ENCODE measurements at places on chromosomes 13 and 19. TPM values are rescaled to one million over a fixed set of nuclear protein-coding genes. Genes with fewer than 3 reads are reported as not detected.

GRCh38 chr19:40619333-40620160 is 18.4 kb downstream of the LTBP4 start:
- H3K27me3 ChIP-seq: peaks cover 13% of the 10 kb centered on the region
- DNase-seq: no peak
- H3K36me3 ChIP-seq: peaks cover 43% of the 10 kb centered on the region
- H3K4me3 ChIP-seq: no peak overlapping the region
- H3K27ac ChIP-seq: no peak overlapping the region

- no peaks in the 10 kb centered on the region for H3K36me3 ChIP-seq
- H3K27me3 ChIP-seq: no peaks in the 10 kb centered on the region
- H3K4me3 ChIP-seq: no peak overlapping the region
- H3K4me1 ChIP-seq: no peaks in the 10 kb centered on the region
- H3K27ac ChIP-seq: no peak overlapping the region
Observed at GRCh38 chr19:42052241-42052863, 17.7 kb downstream of the GRIK5 start.

DNA sequence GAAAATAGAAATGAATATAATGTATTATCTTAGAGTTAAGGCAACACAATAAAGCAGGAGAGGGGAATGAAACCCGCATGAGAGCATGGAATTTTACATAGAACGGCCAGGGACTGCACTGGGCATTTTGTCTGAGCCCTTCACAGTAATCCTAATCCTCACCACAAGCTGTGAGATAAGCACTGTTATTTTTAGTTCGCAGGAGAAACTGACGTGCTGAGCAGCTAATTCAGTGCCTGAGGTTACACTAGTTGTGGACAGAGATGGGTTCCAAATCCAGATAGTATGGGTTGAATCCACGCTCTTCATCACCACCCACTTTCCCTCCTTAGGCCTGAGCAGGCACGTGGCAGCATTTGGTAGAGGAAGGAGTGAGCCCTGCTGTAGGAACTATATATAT is 24.8 kb upstream of the ZNF527 start:
- H3K36me3 ChIP-seq: no peaks in the 10 kb centered on the region
- no peak for DNase-seq
- H3K4me3 ChIP-seq: no peak overlapping the region

DNA sequence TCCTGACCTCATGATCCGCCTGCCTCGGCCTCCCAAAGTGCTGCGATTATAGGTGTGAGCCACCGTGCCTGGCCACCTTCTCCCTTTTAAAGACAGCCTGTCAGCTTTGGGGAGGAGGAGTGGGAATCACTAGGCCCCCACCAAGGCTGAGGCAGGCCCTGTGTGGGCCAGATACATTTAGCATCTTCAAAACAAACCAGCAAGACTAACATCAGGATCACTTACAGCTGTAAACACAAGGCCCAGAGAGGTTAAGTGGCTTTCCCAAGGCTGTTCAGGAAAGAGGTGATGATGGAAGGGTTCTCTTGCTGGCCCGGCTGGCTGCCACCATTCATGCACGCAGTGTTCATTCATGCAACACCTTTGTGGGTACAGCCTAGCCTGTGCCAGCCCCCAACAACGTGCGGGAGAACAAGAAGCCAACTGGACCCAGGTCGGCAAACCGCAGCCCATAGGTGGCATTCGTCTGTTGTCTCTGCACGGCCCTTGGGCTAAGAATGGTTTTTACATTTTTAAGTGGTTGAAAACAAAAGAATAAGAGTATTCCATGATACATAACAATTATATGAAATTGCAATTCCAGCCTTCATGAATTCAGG is 23.0 kb downstream of the IER2 start:
- no peak overlapping the region for H3K4me3 ChIP-seq
- H3K27me3 ChIP-seq: no peaks in the 10 kb centered on the region
- DNase-seq: no peak

GRCh38 chr19:27844261-27844660 is 1368.7 kb downstream of the UQCRFS1 start:
- no peak overlapping the region for H3K27ac ChIP-seq
- no peaks in the 10 kb centered on the region for H3K27me3 ChIP-seq
- H3K36me3 ChIP-seq: no peaks in the 10 kb centered on the region
- no peak overlapping the region for H3K4me3 ChIP-seq

- no peaks in the 10 kb centered on the region for H3K27me3 ChIP-seq
- H3K36me3 ChIP-seq: no peaks in the 10 kb centered on the region
- H3K4me1 ChIP-seq: peaks cover 3% of the 10 kb centered on the region
Observed at GRCh38 chr19:52142001-52142595, 2.4 kb upstream of the ZNF616 start.

- no peak overlapping the region for H3K27ac ChIP-seq
- H3K4me3 ChIP-seq: no peak overlapping the region
- H3K36me3 ChIP-seq: no peaks in the 10 kb centered on the region
- DNase-seq: no peak
- H3K4me1 ChIP-seq: no peaks in the 10 kb centered on the region
Observed at GRCh38 chr13:102461302-102461701, 59.5 kb upstream of the FGF14 start.

DNA sequence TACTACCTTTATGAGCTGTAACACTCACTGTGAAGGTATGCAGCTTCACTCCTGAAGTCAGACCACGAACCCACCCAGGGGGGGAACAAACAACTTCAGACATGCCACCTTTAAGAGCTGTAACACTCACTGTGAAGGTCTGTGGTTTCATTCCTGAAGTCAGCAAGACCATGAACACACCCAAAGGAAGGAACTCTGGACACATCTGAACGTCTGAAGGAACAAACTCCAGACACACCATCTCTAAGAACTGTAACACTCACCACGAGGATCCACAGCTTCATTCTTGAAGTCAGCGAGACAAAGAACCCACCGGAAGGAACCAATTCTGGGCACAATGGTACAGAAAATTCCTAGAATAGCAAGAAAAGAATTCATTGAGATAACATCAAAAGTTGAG is 1796.5 kb upstream of the MIR17HG start:
- H3K27me3 ChIP-seq: no peaks in the 10 kb centered on the region
- H3K36me3 ChIP-seq: no peaks in the 10 kb centered on the region
- no peak for DNase-seq
- H3K27ac ChIP-seq: no peak overlapping the region

DNA sequence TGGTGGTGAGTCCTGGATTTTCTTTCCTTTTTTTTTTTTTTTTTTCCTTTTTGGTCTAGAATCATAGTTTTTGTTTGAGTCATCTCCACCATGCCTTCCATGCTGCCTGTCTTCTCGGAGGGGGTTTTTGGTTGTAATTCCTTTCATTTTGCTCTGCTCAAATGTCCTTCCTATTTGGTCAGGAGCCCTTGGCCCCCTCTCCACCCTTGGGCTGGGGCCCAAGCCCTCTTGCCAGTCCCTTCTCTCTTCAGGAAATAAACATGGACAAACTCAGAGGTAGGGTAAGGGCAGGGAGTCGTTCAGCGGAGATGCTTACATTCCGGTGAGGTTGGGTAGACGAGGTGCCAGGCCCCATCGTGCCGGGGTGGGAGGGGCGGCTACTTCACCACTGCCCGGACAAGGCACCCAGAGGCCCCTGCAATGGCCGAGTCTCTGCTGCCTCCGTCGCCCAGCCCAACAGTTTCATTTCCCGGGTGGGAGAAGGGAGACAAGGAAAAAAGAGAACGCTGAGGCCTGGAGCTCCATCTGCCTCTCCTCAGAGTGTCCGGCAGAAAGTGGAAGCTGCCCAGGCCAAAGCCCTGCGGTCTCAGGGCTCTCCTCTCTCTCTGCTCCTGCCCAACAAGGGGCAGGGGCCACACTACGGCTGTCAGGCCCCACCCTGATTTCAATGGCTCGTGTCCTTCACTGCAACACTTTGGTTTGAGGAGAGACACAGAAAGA is 12.7 kb downstream of the ZNF574 start:
- no peaks in the 10 kb centered on the region for H3K36me3 ChIP-seq
- peaks cover 3% of the 10 kb centered on the region for H3K4me1 ChIP-seq
- no peak overlapping the region for H3K4me3 ChIP-seq
- no peak for DNase-seq
- H3K27me3 ChIP-seq: no peaks in the 10 kb centered on the region
- H3K27ac ChIP-seq: no peak overlapping the region

DNA sequence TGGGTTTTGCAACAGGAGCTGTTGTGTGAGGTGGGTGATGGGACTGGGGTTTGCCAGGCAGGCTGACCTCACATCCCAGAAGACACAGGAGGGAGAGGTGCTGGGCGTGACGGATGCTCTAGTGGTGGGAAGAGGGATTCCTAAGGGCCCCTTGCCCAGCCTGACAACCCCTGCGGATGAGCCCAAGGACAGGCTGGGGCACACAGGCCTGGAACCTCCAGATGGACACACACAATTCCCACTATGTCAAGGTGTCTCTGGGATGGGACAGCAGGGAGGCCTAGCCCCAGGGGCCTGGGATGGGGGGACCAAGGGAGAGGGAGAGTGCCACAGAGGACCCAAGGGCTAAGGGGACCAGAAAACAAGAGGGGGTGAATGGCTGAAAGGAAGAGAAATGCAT is 191.5 kb downstream of the ZNF536 start:
- no peak for DNase-seq
- H3K36me3 ChIP-seq: no peaks in the 10 kb centered on the region
- no peak overlapping the region for H3K4me3 ChIP-seq
- H3K4me1 ChIP-seq: no peaks in the 10 kb centered on the region

GRCh38 chr13:111225810-111226546 is 94.5 kb upstream of the TEX29 start:
- H3K4me1 ChIP-seq: no peaks in the 10 kb centered on the region
- H3K4me3 ChIP-seq: no peak overlapping the region
- no peak overlapping the region for H3K27ac ChIP-seq

- DNase-seq: no peak
- H3K27ac ChIP-seq: no peak overlapping the region
- peaks cover 12% of the 10 kb centered on the region for H3K4me1 ChIP-seq
- H3K4me3 ChIP-seq: no peak overlapping the region
- H3K36me3 ChIP-seq: no peaks in the 10 kb centered on the region
Observed at GRCh38 chr19:4584670-4585460, 25.4 kb upstream of the SEMA6B start.

GRCh38 chr13:44686531-44686934 is 110.4 kb upstream of the TSC22D1 start:
- H3K4me3 ChIP-seq: no peak overlapping the region
- H3K27me3 ChIP-seq: no peaks in the 10 kb centered on the region
- DNase-seq: no peak
- no peaks in the 10 kb centered on the region for H3K36me3 ChIP-seq

- no peak for DNase-seq
- no peak overlapping the region for H3K4me3 ChIP-seq
- H3K36me3 ChIP-seq: no peaks in the 10 kb centered on the region
- H3K27ac ChIP-seq: no peak overlapping the region
- H3K27me3 ChIP-seq: no peaks in the 10 kb centered on the region
Observed at GRCh38 chr13:49346460-49346859, 97.4 kb downstream of the CAB39L start.

DNA sequence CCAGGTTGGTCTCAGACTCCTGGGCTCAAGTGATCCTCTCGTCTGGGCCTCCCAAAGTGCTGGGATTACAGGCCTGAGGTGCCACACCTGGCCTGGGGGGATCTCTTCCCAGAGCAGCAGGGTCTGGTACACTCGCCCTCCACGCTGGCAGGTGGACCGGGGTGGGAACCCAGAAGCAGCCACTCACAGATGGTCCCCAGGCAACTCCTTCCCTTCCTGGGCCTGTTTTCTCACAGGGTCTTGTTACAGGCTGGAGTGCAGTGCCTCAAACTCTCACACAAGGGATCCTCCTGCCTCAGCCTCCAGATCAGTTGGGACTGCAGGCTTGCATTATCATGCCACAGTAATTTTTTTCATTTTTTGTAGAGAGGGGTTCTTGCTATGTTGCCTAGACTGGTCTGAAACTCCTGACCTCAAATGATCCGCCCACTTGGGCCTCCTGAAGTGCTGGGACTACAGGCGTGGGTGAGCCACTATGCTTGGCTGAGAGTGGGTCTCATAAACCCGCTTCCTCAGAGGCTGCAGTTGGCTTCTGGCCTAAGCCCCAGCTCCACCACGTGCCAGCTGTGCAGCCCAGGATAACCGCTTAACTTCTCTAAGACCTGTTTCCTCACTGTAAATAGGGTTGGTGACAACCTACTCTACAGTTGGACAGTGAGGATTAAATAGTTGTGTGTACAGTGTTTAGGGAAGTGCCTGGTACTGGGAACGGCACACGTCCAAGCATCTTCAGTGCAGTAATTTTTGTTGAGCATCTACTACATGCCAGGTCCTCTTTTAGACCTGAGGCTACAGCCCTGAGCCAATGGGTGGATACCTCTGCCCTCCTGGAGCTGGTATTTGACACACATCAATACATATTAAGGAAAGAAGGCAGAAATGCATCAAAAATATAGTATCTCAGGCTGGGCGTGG is 871 bp upstream of the CCER2 start:
- no peak overlapping the region for H3K4me3 ChIP-seq
- no peak for DNase-seq
- no peaks in the 10 kb centered on the region for H3K4me1 ChIP-seq
- H3K27ac ChIP-seq: no peak overlapping the region

DNA sequence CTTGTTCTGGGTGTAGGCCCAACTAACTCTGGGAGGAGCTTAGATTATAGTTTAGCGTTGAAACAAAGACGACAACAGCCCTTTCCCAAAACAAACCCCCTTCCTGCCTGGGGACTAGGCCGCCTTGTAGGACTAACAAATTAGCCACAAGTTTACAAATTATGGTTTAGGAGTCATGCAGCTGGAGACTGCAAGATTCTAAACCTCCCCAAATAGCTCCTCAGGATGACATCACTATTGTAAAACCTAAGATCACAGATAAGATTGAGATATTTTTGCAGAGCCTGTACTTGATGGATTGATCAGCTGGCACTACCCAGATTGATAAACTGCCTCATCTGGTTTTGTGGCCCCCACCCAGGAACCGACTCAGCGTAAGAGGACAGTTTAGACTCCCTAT is 2.3 kb upstream of the SLC25A15 start:
- no peak overlapping the region for H3K4me3 ChIP-seq
- no peak overlapping the region for H3K27ac ChIP-seq
- no peaks in the 10 kb centered on the region for H3K36me3 ChIP-seq
- H3K27me3 ChIP-seq: no peaks in the 10 kb centered on the region
- DNase-seq: no peak

GRCh38 chr13:98837896-98838295 is 85.4 kb upstream of the SLC15A1 start:
- H3K27me3 ChIP-seq: no peaks in the 10 kb centered on the region
- H3K36me3 ChIP-seq: peaks cover 30% of the 10 kb centered on the region
- peaks cover 7% of the 10 kb centered on the region for H3K4me1 ChIP-seq

The DIRAS1 gene
- 2.7 TPM for polyA plus RNA-seq

The IGFL1 gene
- polyA plus RNA-seq: not detected

The ZNF799 gene
- 11.6 TPM for polyA plus RNA-seq

The ADPRHL1 gene
- polyA plus RNA-seq: 1.2 TPM

The RGCC gene
- 114 TPM for polyA plus RNA-seq

The FFAR1 gene
- 0.14 TPM for polyA plus RNA-seq

The EEF1AKMT1 gene
- 13.7 TPM for polyA plus RNA-seq

The MISP3 gene
- polyA plus RNA-seq: 2.2 TPM

The SHANK1 gene
- polyA plus RNA-seq: 4.2 TPM

The ZNF567 gene
- 13.1 TPM for polyA plus RNA-seq

The ZNF560 gene
- 0.14 TPM for polyA plus RNA-seq

The KLF16 gene
- polyA plus RNA-seq: 9.0 TPM

The PCDH9 gene
- 4.2 TPM for polyA plus RNA-seq

The RCBTB1 gene
- polyA plus RNA-seq: 36.4 TPM

All from left lung (tissue), 14 donors.